ENCODE measurements at places on chromosomes 3 and 15.

DNA sequence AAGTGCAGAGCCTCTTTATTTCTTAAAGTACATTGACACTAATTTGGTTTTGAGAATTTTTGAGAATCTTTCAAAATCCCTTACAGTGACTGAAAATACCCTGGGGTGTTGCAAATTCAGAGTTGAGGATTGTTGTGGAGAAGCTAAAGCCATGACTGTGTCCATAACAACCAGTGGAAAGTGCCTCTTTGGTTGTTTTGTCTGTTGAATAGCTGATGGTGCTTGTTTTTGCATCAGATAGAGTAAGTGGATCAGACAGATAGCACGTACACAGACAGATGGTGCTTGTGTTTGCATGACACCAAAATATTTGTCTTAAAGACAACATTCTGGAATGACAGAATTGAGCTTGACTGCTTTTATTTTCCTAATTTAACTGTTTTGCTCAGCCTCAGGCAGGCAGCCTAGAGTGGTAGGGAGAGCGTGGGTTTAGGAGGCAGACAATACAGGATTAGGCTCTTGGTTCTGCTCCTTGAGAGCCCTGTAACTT is 265.0 kb downstream of the IL20RB start:
- DNase-seq: no peak

DNA sequence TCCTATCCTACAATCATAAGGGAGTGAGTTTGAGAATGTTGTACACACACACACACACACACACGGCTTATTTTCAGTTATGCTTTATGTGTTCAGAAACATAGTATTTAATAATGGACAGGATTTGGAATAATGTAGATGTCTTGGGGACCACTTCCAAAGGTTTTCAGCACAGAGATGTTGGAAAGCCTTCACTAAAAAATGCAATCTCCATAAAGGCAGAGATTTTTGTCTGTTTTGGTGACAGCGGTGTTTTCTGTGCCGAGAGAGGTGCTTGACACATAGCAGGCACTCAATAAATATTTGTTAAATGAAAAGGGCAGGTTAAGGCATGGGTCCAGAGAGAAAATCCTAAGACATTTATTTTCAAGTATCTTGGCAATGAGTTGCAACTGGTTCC is 428.2 kb upstream of the RGMA start:
- DNase-seq: no peak

DNA sequence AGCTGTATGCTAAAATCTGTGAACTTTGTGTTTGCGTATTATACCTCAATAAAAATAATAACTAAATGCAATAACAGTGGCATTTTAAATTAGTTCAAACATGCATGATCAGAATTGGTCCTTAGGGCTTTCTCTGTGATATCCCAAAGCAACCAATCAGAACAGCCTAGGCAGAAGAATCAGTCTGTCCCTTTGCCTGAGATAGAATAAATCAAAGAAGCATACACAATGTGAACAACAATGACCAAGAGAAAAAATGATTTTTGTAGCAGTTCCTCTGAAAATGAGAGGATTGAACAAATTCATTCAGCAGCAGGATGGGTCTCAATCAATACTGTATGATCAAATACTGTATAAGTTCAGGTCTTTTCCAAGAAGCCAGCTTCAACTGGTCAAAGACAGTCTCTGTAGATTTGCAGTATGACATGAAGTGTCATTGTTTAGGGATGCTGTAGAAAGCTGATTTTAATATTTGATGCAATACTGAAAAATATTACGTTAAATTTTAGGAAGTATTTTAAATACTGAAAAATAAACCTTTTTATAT is 1071.6 kb downstream of the AGBL1 start:
- DNase-seq: no peak

- no peak for DNase-seq
These were observed 337.8 kb downstream of the FEZF2 start for GRCh38 chr3:62035402-62036057.

DNA sequence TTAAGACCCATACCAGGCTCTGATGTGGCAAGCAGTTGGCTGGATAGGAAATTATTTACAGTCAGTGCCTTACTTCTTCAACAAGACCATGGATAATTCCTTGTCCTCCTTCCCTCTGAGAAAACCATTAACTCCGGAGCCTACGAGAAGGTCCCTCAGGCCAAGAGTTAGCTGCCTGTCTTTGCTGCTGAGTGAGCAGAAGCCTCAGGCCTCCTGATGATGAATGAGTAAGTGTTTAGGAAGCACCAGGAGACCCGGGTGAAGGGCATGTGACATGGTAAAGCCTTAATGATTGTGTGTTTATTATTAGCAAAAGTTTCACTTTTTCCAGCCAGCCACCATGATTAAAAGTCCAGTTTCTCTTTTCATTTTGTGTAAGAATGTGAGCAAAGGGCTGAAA is 174.9 kb upstream of the TOPAZ1 start:
- no peak for DNase-seq

GRCh38 chr3:44439499-44440295 is 37.8 kb downstream of the ZNF445 start:
- DNase-seq: peak; percentile 79

DNA sequence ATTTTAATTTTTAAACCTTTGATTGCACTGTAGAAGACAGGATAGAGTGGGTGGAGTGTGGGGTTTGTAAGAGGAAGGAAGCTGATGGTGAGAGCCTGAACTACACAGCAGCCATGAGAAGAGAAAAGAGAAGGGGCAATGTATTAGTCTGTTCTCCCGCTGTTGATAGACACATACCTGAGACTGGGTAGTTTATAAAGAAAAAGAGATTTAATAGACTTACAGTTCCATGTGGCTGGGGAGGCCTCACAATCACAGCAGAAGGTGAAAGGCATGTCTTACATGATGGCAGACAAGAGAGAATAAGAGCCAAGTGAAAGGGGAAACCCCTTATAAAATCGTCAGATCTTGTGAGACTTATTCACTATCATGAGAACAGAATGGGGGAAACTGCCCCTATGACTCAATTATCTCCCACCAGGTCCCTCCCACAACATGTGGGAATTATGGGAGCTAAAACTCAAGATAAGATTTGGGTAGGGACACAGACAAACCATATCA is 37.3 kb downstream of the STARD5 start:
- no peak for DNase-seq

- DNase-seq: no peak
These were observed 457.3 kb upstream of the KCNMB2 start for GRCh38 chr3:178078953-178079352.

DNA sequence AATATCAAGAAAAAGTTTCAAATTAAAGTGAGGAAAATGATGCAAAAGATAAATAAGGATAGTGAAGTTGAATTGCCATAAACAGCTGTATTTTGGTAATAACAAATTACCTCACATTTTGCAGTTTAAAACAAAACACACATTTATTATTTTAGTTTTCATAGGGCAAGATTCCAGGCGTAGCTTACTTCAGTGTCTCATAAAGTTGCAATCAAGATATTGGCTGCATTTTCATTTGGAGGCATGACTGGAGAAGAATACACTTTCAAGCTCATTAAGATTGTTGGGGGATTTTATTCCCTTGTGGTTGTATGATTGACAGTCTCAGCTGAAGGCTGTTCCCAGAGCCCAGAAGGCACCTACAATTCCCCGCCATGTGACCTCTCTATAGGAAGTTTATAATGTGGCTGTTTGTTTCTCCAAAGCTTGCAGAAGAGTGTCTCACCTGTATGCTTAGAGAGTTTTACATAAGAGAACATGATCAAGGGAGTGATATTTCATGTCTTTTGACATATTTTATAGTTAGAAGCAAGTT is 151.4 kb downstream of the OTOL1 start:
- no peak for DNase-seq

DNA sequence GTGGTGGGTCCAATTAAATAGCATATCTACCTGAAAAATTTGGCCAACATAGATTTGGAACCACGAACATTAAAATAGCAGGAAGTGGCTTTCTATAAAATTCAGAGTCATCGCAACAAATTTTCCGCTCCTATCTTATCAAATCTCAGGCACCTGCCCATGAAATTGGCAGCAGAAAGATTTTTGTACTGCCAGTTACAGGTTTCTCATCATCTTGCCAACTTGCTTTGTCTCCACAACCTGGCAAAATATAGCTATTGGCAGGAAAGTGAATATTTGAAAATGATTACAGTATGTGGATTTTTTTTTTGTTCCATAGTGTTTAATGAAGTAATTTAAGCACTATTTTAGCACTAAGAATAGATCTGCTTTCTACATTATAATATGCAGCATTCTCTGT is 161.6 kb upstream of the LRRC3B start:
- no peak for DNase-seq

DNA sequence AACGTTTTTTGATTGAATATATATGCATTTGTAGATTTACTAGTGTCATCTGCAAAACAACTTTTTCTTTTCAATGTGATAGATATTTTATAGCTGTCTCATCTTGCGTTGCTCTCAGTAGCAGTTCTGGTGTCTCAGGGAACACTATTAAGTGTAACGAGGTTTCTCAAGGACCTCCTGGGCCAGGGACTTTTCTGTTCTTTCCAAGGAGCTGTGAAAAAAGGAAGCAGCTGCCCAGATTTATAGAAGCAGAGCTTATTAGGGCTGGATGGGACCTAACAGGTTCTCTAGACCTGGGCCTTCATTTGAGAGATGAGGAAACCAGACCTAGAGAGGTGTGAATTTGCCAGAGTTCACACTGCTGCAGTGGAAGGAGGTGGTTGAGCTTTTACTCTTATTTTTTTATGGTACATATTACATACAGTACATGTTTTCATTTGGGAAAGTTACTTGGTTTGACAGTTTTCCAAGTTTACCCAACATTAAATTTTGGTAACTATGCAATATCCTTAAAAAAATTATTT is 16.1 kb downstream of the MAP2K1 start:
- DNase-seq: no peak

DNA sequence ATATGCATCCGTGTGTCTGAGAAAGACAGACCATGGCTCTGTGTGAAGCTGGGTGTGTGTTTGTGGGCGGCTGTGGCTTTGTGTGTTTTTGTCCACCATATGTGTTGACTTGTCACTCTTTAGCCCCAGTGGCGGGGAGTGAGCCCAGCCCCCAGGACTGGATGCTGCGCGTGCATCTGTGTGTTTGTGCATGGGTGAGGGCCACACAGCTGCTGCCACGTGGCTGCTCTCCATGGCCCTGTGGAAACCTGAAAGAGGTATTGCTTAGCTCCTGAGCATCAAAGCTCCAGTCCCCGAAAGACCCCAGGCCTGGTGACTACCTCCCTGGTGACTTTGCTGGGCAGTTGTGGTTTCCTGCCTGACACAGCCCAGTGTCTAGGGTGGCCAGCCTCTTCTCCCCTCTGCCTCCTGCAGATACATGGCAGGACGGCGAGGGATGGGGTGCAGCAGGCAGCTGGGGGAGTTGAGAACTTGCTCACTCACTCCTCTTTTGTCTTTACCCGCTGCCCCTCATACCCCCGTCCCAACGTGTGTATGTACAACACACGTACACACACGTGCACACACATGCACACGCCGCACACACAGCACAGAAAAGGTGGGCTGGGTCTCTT is 6.5 kb downstream of the EPHB3 start:
- peak; percentile 45 for DNase-seq

DNA sequence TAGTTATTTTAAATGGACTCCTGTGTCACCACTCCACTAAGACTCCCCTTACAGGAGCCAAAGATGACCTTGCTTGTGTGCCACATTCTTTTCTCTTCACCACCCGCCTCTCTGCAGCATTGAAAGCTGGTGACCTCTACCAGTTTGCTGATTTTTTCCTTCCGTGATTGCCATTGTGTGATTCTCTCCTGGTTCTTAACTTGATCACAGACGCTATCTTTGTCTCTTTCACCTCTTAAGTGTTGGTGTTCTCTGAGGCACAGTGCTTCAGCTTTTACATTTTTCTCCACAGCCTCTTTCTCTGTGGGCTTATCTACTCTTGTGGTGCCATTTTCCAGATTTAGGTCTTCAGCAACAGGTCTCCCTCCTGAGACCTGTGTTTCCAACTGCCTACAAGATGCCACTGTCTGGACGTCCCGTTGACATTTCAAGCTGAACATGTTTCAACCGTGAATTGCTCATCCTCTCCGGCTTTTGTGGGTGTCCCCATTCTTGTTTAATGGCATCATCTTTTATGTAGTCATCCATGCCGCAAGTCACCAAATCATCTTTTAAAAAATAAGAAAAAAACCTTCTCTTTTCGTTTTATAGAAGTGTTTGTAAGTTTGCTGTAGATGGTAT is 26.5 kb downstream of the IQGAP1 start:
- no peak for DNase-seq

DNA sequence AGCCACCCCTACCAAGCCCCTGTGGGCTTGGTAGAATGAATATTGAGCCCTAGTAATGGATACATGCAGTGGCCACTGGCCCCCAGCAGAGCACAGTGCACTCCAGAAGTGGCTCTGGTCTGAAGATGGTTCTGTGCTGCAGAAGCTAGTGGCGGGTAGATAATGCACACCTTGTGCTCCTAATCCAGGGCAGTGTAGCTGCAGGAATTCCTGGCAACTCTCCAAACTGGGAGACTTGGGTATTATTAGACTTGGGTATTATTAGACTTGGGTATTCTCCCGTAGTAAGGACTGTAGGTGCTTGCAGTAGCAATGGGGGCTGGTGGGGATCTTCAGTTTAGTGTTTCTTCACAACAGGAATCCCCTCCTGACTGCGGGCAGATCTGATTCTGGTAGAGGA is 34.7 kb downstream of the NUSAP1 start:
- no peak for DNase-seq

All from aorta (tissue), 5 donors.